ENCODE measurements at places on chromosomes 1 and 21. TPM values are rescaled to one million over a fixed set of nuclear protein-coding genes. Genes with fewer than 3 reads are reported as not detected.

ARHGEF16 gene
- total RNA-seq, result 1.4 TPM

TBX19 gene
- 0.43 TPM for total RNA-seq

TCP10L gene
- 2.6 TPM for total RNA-seq

LRRC39 gene
- total RNA-seq, result 155 TPM

PRR9 gene
- total RNA-seq, result not detected

FCRLB gene
- total RNA-seq, result 0.35 TPM

NTNG1 gene
- total RNA-seq, result 0.38 TPM

TP73 gene
- 0.14 TPM for total RNA-seq

OR2T11 gene
- total RNA-seq, result not detected

OR14K1 gene
- not detected for total RNA-seq

Data from Right ventricle myocardium inferior (tissue), 1 donor.